ENCODE measurements at places on chromosomes 12 and 14.

GRCh38 chr12:109597795-109598427 is 24.3 kb downstream of the MVK start:
- DNase-seq = peak; percentile 48

DNA sequence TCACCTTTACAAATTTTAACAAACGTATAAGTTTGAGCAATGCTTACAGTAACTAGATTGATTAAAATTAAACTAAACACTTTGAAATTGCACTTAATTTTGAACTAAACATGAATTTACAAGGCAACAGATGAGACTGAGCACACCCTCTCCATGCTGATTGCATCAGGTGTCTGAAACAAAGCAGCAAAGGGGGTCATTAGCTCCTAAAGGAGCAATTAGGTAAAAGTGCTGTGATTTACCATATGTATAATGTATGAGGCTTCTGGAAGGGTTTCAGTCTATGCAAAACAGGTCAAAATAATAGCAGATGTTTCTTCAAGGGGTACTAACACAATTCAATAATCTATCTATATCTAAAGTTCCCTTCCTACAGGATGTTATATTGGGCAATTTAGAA is 98.8 kb upstream of the LMNTD1 start:
- DNase-seq = no peak

DNA sequence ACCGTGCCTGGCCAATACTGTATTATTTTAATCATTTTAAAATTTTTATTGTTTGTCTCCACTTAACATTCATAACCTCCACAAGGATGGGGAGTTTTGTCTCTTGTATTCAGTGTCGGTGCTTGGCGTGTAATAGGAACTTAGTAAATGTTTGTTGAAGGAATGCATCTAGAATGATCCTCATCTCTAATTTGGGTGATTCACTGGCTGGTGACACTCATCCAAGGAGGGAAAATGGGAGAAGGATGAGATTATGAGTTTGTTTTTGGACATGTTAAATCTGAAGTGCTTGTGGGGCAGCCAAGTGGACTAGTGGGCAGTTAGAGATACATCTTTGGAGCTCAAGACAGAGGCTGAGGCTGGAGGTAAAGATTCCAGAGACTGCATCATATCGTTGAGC is 5.1 kb downstream of the KLC1 start:
- no peak for DNase-seq

DNA sequence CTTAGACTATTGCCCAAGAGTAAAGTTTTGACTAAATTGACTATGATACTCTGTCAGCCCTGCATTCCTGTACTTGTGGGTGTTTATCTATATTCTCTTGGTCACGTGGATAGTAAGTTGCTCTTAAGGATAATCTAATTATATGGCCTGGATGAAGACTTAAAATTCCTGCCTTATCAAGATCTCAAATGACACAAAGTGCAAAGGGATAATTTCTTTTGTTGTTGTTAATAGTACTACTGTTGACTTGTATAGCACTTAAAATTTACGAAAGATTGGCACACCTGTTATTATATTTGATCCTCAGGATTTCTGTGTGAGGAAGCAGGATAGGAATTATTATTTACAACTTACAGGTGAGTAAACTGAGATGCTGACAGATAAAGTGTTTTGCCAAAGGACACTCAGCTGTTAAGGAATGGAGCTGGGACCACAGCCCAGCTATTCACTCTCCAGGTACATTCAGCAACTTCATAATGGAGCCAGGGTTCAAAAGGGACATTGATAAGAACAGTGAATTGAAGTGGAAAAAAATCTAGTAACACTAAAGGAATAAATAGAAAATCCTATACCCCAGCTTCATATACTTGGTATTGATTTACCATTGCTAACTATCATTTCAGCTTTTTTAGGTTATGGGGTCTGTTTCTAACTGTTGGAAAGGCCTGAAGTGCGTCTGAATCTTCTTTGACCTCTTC is 53.4 kb upstream of the EVL start:
- no peak for DNase-seq

GRCh38 chr12:33663000-33663654 is 223.5 kb upstream of the SYT10 start:
- no peak for DNase-seq

- no peak for DNase-seq
Measured at GRCh38 chr14:99185436-99186068, 86.4 kb downstream of the BCL11B start.

DNA sequence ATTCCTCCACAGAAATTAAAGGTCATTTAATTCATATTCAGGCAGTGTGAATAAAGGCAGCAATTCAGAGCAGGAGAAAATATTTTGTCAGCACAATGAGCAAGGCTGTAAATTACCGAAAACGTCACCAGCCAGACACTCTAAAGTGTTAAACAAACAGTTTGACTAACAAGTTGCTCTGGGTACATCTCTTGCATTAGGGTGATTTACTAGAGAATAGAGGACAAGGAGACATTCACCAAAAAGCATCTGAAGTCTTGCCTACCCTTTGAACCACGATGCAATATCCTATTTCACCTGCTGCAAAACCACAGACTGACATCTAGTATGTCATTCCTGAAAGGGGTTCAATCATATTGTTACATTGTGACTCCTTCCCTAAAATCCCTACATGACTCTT is 27.1 kb upstream of the GPHB5 start:
- no peak for DNase-seq

- no peak for DNase-seq
Measured at GRCh38 chr14:68594737-68595380, 198.0 kb downstream of the ZFP36L1 start.

DNA sequence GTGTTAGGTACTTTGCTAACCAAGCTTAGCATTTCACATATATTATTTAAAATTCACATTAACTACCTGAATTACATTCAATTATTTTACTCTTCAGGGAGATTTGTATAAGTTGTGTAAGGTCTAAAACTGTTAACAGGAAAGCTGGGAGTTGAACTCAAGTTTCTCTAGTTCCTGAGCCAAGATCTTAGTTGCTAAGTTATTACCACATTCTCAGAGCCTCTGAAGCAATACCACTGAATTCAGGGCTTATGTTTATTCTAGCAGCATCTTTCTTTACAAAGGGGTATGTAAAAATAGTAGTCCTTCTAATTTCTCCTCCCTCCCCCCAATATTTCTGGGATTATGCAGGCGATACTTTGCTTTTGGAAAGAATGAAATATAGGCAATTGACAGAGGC is 786.8 kb downstream of the DIO2 start:
- DNase-seq = no peak

DNA sequence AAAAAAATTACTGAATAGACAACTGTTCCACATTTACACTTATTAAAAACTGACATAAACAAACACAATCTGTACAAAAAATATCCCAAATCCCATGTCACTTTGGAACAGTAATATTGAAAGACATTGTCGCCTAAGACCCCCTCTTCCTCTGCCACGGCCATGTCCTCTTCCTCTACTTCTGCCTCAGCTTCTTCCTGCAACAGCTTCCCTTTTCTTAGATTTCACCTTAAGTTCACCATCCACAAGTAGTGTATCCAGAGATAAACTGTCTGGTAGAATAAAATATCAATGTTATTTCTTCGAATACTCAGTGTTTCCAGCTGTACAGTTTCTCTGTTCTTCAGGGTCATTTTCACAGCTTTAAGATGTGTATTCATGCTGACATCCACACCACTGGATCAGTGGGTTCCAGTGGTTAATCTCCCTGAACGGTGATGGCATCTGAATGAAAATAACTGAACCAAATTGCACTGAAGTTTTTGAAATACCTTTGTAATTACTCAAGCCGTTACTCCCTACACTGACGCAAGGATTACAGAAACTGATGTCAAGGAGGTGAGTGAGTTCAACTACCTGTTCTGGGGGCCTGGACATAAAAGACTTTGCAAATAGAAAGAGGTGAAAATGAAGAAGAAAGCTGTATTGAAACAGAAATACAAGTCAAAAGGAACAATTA is 208.5 kb downstream of the C12orf50 start:
- no peak for DNase-seq

DNA sequence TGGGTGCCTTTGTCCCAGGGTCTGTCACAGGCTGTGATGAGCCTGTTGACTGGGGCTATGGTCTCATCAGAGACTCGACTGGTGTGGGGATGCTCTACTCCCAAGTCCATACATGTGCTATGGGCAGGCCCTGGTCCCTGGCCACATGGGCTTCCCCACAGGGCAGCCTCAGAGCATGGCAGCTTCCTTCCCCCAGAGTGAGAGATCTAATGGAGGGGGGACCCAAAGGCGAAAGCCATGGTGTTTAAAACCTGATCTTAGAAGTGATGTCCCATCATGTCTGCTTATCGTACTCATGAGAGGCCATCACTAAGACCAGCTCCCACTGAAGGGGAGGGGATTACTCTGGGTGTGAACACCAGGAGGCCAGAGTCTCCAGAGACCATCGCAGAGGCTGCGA is 279.0 kb upstream of the RTL1 start:
- DNase-seq = no peak
